Left lung (tissue), 14 donors: ENCODE measurements at places on chromosomes 1 and 21. TPM values are rescaled to one million over a fixed set of nuclear protein-coding genes. Genes with fewer than 3 reads are reported as not detected.
A peak's percentile ranks its signal among the peaks of the same experiment; 100 is the strongest.

- peak; percentile 22 for DNase-seq
These were observed 38.5 kb upstream of the SLC19A1 start for GRCh38 chr21:45580576-45581321.

DNA sequence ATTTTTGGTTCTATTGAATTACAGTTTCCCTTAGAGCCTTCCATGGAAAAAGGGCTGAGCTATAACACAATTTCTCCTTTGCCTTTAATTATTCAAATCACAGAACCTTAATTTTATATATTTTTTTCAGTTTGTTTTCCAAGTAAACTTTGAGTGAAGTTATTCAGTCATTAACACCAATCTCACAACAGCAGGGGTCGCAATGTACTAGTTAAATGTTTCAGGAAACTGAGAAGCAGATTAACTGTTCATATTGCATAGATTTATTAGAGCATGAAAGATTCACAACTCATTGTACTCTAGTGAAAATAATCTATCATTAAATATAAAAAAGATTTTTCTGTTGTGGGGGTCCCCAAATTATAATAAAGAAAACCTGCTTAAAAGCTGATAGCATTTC lies 64.1 kb downstream of the KIFAP3 start:
- DNase-seq: no peak

DNA sequence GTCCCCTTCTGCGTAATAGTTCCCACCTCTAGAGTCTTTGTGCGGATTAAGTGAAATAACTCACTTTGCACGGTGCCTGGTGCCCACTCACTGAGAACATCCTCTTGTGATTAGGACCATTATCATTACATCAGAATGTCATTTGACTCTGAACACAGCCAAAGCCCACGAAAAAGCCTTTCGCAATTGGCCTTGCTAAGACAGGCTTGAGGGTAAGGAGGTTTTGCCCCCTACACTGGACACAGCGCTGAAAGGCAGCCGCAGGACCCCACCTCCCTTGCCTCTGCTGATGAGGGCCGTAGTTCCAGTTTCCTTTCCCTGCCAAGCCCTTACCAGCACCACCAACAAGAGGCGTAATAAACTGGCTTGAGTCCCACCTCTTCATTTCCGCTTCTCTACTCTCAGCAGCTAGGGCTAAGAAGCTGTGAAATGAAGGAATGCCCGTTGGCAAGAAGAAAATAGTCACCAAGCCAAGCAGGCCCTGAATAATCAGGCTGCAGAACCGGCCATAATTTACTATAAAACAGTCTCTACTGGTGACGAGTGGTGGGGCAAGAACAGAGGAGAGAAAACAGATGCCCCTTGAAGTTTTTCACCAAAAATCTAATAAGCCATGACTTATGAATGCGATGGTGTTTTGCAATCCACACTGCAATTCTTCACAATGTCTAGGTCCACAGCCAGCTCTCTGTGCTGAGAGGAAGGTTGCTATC lies 53.1 kb downstream of the SH3GLB1 start:
- no peak for DNase-seq

DNA sequence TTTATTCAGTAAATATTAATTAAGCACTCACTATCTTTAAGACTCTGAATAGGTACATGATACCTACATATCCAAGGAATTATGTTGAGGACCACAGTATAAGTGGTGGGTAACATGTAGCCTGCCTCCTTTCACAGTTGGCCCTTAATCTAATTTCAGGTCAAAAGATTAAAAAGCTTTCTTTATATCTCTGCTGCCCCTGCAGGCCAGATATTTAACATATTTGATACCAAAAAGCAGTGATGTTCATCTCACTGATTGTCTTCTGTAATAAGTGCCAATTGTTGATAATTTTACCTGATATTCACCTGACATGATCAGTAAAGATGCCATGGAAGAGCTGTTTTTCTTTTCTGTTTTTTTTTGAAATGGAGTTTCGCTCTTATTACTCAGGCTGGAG lies 36.5 kb downstream of the RLF start:
- no peak for DNase-seq

DNA sequence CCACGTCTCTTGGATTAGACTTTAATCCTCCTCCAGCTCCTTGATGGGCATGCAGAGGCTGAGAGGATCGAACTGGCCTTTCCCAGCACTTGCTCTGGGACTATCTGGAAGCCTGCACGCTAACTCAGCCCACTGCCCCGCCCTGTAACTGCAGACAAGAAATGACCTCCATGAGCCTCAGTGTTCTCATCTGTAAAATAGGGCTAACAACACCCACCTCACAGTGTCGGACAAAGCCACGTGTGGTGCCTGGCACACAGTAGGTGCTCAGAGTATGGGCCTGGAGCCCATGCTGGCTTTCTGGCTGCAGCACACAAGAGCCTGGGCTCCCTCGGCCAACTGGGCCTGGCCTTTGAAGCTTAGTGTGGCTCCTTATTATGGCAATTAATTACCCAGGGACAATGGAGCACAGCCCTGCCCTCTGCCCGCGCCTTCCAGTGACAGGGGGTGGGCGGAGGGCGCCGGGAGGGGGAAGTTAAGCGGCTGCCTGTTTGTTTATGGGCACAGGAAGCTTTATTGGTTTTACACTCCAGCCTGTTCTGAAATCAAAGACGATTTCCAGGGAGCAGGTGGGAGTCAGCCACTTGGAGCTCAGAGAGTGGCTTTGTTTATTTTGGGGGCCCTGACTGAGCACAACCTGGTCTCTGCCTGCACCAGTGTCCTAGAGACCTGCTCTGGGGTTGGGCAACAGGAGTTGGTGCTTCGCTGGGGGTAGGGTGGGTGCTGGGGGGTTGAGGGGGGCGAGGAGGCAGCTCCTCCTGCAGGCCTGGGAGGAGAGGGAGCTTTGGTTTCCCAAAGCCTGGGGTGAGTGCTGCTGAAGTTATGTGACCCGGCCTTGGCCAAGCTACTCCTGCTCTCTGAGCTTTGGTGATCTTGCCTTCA lies 31.0 kb downstream of the PAX7 start:
- DNase-seq: no peak

DNA sequence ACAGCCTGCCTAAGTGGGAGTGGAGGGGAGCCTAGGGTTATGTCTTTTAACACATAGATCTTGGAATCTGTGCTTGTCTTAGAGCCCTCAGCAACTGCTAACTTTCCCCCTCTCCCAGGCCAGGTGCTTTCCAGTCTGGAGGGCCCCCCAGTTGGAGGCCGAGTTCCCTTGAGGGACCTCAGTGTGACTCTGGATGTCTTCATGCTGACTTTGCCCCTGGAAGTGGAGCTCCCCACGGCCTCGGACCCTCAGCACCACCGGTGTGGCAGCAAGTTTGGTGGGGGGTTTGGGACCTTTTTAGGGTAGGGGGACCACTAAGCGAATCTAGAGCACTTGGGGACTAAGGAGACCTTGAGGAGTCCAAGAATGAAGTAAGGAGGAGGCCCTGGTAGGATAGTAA lies 22.9 kb downstream of the HYI start:
- DNase-seq: no peak

DNA sequence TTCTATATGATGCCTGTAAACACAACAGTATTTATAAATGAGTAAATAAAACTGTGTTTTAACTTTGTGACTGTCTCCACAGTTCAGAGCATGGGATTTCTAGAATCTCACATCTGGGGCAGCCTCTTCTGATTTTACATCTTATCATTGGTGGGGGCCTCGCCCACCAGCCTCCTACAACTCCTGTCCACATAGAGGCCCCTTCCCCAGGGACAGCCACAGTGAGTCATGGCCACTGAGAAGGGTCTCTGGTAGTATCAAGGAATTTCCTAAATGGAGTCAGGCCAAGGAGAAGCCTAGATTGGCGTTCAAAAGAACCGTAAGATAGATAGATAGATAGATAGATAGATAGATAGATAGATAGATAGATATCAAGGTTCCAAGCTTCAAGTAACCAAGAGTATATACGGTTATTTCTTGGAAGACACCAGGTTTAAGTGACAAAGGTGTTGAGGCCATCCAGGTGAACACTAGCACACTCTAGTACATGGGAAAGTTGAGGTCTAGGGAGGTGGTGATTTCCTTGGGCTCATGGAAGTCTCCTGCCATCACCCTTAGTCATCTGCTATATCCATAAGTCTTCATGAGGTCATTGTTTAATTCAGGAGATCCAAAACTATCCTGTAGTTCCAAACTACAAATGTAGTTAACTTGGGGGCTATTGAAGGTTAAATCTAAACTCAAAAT lies 121.6 kb downstream of the SYT2 start:
- DNase-seq: no peak

- DNase-seq: no peak
These were observed 288.0 kb downstream of the PBX1 start for GRCh38 chr1:164846731-164847691.

GRCh38 chr1:14135070-14135469 lies 435.1 kb downstream of the PRDM2 start:
- DNase-seq: no peak

DNA sequence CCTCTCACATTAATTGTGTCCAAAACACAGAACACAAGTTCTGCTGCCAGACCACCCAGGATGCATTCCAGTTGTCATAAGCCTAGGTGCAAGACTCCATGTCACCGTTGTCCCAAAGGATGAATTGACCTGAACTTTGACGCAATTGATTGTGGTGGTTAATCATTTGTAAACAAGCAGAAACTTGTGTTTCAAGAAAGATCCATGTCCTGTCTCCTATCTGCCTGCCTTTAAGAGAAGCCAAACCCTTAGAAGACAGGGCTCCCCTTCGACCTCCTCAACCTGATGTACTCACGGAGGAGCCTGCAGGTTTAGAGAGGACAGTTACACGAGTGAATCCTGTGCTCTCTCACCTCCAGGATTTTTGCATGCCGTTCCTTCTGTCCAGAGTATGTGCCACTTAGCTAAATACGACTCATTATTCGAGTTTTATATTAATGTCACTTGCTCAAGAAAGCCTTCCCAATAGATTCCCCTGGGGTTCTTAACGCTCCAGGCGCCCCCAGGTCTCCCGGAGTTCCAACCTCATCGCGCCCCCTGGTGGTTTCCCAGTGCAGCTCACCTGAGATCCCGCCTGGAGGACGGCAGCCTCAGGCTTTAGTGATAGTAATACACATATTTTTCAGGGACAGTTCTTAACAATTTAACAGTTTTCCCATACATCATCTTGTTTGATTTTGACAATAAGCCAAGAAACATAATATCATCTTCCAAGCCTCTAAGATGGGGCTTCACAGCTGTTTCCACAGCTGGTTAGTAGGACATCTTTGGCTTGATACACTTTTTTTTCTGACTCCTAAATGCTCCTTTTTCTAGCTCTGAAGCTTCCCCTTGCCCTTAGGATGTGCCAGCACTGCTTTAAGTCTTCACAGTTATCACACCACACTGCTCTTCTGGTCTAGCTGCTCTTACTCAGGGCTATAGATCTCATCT lies 2.4 kb upstream of the C8B start:
- DNase-seq: peak; percentile 5

GRCh38 chr1:90162216-90162615 lies 167.3 kb downstream of the ZNF326 start:
- DNase-seq: no peak

- peak; percentile 48 for DNase-seq
These were observed 45.3 kb upstream of the ARHGEF10L start for GRCh38 chr1:17494114-17494729.

GRCh38 chr1:145714524-145715111 lies 4.7 kb upstream of the CD160 start:
- no peak for DNase-seq

DNA sequence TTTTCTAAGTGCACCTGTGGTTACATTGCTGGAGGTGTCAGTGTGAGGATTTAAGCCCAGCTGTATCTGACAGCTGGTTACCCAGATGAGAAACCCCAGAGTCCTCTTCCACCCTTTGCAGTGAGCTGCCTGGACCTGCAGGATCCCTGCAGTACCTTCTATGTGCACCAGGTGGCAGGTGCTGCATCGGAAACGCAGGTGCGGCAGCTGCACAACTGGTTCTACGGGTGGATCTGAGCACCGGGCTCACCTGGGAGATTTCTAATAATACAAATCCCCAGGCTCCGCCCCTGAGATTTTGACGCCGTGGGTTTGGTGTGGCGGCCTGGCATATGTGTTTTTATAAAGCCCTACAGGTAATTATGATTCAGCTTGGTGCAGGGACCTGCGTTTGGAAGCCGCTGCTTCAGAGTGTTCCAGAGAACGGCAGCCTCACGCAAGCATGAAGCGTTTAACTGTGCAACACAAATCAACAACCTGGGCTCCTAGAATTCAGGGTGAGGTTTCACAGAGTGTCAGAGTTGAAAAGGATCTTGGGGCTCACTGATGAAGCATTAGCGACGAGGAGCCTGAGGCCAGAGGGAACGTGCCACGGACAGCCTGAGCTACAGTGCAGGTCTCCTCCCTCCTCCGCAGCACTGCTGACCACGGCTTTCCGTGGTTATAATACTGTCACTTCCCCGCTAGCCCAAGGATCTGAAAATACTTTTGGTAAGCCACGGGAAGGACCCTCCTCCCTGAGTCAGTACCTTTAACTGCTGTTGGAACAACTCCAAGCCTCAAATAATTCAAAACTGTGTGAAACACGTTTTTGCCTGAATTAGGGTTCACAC lies 96.7 kb upstream of the TRABD2B start:
- peak; percentile 67 for DNase-seq

DNA sequence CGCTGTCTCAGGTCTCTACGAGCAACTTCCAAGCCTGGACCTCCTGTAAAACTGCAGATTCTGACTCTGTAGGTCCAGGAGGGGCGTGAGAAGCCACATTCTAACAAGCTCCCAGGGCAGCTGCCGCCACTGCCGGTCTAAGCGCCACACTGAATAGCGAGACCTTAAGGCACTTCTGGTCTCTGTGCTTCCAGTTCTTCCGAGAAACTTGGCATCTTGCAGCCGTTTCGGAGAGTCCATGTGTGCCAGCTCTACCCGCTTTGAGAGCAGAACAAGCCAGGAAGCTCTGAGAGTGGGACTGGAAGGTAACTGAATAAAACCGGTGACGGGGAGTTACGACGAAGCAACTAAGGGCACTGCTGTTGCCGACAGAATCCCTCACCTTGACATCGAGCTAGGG lies 12.5 kb downstream of the AGT start:
- no peak for DNase-seq

- DNase-seq: no peak
These were observed 77.7 kb upstream of the DIRAS3 start for GRCh38 chr1:68128157-68128556.

DNA sequence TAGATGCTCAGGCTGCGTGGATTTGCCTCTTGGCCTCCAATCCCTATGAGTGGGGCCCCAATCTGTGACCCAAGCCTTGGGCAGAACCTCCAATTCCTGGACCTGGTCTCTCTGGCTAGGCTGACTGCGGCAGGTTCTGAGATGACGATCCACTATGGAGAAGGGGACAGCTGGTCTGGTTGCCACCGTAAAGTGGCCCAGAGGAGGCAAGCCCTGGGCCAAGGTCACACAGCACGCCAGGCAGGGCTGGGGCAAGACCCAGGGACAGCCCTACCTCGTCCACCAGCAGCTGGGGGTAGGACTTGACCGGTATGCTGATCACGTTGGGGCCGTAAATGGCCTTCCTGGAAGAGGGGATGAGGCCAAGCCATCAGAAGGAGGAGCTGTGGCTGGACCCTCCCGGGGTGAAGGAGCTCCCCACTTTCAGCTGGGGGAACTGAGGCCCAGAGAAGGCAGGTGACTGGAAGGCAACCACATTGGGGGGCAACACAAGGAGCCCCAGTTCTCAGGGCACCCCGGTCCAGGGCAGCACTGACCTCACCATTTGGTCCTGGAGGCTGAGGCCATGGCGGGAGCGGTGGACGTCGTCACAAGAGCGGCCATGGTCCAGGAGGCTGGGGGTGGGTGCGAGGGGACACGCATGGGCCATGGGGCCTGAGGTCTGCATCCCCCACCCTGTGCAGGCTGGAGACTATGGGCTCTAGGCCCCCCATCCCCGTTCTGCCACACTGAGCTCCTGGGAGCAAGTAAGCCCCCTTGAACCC lies 9.8 kb downstream of the ATP13A2 start:
- DNase-seq: no peak

The UBL4B gene
- polyA plus RNA-seq: not detected

The OXCT2 gene
- 0.38 TPM for polyA plus RNA-seq

The TRIM67 gene
- polyA plus RNA-seq: 1.5 TPM

The LEMD1 gene
- polyA plus RNA-seq: 3.5 TPM

The HSF2BP gene
- 1.4 TPM for polyA plus RNA-seq

The S100A8 gene
- 30.8 TPM for polyA plus RNA-seq
